GM12891 (cell line): ENCODE measurements at places on chromosomes 1 and 21.

- DNase-seq: peak; percentile 65
Observed at GRCh38 chr1:205229399-205229871, 1.7 kb downstream of the TMCC2 start.

DNA sequence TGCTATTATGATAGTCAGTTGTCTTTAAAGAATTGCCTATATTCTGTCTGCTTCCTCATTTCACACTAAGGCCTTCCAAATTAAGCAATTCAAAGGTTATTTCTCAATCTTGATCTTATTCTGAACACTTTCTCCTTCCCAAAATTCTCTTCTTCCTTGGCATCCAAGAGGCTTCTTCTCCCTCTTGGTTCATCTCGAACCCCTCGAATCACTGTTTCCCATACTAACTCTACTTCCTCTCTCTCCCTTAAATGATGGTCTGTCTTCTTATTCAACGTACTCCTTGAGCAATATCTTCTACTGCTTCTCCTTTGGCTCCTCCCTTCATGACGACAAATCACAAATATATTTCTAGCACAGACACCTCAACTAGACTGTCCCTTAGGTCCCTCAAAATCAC lies 4.5 kb downstream of the COPA start:
- no peak for DNase-seq

- DNase-seq: no peak
Observed at GRCh38 chr1:15038232-15039016, 115.1 kb upstream of the TMEM51 start.

DNA sequence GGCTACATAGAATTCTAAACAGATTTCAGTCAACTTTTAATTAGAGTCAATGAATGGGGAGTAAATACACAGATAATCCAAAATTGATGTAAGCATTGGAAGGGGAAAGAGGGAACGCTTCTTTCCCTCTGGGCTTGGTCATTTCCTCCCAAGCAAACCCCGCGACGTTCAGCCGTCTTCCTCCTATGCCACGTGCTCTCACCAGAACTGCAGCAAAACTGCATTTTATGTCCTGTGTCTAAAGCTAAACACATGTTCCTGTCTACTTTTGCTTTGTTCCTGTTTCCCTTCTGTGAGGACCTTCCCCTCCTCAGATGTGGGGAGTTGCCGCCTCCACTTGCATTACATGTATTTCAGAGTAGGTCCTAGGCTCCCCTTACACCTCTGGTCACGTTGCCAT lies 27.2 kb downstream of the UTP25 start:
- no peak for DNase-seq

- DNase-seq: no peak
Observed at GRCh38 chr1:28112388-28113241, 24.2 kb upstream of the EYA3 start.

DNA sequence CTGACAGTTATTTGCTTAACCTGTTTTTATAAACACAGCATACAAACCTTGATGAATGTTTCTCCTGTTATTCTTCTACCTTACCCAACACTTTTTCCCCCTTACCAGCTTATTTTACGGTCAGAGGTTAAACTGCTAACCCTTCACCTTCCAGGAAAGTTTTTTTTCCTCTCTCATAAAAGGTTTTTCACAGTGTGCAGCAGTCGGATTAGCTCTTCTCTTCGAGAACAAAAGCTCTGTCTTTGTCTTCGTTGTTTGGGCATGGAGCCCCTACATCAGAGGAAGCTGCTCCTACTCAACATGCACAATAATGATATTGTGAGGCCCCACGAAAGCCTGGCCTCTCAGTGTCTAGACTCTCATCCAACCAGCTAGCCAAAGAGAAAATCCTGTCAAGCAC lies 42.0 kb downstream of the DENND1B start:
- no peak for DNase-seq

GRCh38 chr1:207321790-207322645 lies 540 bp downstream of the CD55 start:
- no peak for DNase-seq

DNA sequence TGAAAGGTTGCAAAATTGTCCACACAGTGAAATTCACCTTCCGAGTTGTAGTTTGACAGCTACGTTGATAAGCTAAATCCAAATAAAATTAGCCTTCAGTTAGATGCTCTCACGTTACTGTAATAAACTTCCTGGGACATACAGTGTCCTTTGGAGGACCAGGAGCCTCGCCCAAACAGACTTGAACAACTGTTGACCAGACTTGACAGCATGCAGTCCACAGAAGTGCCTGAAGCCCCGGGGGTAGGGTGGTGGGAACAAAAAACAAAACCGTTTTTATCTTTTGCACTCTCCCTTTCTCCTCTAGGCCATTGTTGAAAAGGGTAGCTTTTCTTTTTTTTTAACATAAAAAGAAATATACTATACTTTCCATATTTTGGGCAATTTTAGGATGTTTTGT lies 172.8 kb upstream of the SAMSN1 start:
- DNase-seq: no peak

GRCh38 chr1:65341381-65341780 lies 32.0 kb downstream of the DNAJC6 start:
- DNase-seq: no peak
